ENCODE measurements at places on chromosomes 7 and 10.

- no peak for DNase-seq
Observed at GRCh38 chr10:4474829-4475228, 351.2 kb upstream of the AKR1E2 start.

GRCh38 chr7:48255046-48255445 lies 83.8 kb downstream of the ABCA13 start:
- no peak for DNase-seq

- DNase-seq: no peak
Observed at GRCh38 chr7:156651474-156651873, 10.9 kb downstream of the RNF32 start.

- no peak for DNase-seq
Observed at GRCh38 chr7:100413346-100413745, 15.2 kb downstream of the ZCWPW1 start.

DNA sequence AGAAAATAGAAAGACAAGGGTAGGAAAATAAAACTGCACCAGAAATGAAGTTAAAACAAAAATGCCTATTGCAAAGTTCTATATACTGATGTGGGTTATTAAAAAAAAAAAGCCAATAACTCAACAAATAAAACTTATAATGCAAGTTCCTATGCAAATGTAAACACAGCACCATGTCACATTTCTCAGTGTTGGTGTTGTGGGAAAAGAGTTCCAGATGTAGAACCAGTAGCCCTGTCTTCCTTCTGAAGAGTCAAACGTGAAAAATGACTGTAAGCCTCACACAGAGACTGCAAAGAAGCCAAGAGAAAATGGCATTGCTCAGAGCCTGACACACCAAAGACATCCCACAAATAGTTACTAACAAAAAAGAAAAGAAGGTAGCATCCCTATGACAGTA lies 10.1 kb downstream of the PON2 start:
- DNase-seq: no peak

Data from GM12864 (cell line).